ENCODE measurements at places on chromosomes 16 and 17.

GRCh38 chr17:20991276-20992037 is 51.4 kb downstream of the USP22 start:
- no peak for DNase-seq

- no peak for DNase-seq
Observed at GRCh38 chr16:72852421-72852820, 195.5 kb downstream of the ZFHX3 start.

- peak; percentile 6 for DNase-seq
Observed at GRCh38 chr17:58756246-58757161, 850 bp downstream of the PPM1E start.

GRCh38 chr16:69417520-69418199 is 6.8 kb upstream of the CYB5B start:
- no peak for DNase-seq

GRCh38 chr17:45579529-45580495 is 89.3 kb upstream of the PLEKHM1 start:
- DNase-seq, result no peak

DNA sequence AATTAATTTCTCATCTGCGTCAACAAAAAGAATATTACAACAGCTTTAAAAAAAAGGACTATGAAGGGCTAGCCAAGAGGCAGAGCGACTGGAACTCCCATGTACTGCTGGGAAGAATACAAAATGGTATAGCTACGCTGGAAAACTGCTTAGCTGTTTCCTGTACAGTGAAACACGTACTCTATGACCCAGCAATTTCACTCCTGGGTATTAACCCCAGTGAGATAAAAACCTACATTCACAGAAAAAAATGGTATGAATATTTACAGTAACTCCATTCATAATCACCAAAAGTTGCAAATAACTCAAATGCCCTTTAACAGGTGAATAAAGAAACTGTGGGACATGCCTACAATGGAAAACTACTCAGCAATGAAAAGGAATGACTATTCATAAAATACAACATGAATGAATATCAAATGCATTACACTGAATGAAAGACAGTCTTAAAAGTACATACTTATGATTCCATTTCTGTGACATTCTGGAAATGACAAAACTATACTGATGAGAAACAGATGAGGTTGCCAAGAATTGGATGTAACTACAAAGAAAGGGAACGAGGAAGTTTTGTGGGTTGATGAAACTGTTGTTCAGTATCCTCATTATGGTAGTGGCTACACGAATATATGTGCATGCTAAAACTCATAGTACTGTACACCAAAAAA is 27.6 kb downstream of the CMTM4 start:
- DNase-seq, result no peak

DNA sequence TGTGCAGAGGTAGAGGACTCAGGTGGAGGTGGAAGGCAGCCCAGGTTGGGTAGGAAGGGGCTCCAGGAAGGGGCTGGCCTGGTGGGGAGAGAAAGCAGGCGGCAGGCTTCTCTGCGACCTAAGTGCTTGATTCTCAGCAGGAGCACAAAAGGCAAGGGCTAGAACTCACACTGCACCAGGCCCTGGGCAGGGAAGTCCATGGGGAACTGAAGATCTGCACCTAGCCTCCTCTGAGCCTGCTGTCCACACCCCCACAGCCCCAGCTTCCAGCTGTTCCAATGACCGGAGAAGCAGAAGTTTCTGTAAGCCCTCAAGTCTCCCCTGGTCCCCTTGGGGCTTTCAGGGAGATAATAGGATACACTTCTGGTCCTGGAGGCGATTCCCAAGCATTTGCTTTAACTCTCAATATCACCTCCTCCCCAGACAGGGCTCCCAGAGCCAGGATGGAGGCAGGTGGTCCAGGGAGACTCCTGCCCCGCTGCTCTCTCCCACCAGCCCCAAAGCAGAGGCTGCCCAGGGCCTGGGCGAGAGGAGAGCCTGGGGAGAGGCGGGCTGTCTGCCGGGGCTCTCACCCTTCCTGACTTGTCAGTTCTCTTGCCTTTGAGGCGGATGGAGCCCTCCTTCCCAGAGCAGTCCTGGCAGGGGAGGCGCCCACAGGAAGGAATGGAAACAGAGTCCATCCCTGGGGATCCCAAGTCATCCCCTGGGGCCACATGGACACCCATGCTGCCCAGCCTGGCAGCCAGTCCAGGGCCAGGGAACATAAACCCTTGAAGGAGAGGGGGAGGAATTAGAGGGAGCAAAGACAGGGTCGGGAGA is 126.0 kb downstream of the RBFOX3 start:
- no peak for DNase-seq

DNA sequence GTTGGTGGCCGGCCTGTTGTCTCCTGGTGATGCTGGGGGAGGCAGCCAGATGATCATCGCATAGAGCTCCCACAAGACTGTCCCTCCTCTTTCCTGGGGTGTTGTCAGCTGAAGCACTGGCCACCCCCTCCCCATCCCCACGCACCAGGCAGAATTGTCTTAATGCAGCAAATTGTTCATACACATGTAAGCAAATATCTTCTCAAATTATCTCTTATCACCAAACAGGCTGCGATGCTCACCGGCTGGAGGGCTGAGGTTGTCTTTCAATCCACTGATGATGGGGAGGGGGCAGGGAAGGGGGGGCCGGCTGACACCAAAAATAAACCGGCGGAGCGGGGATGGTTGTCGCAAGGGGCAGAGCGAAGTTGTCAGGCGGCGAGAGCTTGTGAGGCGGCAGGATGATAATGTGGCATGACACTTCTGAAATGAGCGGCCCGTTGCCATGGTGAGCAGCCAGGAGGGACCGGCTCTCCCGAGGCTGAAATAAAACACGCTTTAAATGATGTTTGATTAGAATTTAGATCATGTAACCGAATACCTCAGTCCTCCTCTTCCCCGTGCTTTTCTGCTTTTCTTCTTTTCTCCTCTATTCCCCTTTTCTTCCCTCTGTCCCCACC is 59.8 kb downstream of the MRM1 start:
- no peak for DNase-seq

DNA sequence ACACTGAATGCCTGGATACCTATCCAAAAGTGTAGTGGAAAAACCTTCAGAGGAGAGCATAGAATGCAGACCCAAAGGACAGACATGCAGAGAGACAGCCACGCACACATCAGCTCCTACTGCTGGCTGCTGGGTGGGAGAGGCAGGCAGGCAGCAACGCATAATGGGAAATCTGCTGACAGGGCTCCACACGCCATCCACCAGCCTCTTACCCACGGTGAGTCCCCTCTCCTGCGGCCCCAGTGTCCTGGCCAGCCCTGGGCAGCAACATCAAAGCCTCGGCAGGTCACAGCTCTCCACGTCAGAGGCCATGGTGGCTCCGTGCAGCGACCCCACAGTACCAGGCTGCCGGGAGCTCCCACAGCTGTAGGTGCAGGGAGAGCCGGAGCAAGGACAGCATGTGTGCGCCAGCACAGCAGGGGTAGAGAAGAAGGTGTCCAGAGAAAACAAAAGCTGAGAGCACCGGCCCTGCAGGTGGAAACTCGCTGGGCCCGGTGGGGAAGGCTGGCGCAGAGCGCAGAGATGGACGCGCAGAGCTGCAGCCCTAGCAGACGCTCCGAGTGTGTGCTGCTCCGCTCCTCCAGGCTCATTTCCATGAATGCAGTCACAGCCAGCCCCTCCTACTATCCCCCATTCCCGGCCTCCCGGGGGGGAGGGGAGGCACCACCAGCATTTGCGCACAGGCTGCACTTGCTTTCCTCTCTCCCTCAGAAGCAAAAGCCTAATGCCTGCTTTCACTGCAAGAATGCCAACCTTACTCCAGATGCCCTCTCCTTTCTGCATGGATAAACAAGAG is 58.9 kb downstream of the CYTH1 start:
- no peak for DNase-seq

DNA sequence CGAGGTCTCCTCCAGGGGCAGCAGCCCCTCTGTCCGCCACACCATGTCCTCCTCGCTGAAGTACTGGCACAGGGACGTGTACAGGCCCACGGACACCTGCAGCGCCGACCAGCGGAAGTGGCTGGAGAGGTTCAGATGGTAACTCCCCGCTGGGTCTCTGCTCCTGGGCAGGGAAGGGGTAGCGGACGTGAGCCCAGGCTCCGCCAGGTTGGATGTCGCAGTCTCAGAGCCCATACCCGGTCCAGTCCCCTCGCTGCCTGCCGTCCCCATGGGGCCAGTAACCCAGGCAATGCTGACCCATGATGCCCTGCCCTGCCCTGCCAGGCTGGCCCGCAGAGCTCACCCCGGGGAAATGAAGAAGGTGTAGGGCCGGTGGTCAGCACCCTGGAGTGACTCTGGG is 33.2 kb downstream of the PKD1 start:
- no peak for DNase-seq

DNA sequence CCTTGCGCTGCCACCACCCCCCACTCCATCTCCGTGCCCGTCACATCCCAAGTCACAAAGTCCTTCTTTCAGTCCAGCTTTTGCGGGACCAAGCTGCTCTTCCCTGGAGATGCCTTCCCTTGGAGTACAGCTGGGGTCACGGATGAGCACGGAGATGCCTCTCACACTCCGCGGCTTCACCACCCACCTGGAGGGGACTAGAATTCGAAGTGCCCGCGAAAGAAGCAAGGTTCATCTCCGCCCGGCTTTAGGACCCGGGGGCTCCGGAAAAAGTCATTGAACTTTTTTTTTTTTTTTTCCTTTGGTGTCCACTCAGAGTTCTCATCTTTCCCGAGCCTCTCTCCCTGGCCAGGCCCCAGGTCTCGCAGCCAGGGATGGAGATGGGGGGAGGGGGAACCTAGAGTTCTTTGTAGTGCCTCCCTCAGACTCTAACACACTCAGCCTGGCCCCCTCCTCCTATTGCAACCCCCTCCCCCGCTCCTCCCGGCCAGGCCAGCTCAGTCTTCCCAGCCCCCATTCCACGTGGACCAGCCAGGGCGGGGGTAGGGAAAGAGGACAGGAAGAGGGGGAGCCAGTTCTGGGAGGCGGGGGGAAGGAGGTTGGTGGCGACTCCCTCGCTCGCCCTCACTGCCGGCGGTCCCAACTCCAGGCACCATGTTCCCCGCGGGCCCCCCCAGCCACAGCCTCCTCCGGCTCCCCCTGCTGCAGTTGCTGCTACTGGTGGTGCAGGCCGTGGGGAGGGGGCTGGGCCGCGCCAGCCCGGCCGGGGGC is at the start of gene FKBP10:
Gene FKBP10 (plus strand): TSS at position 624 of the 771 bp plus-strand sequence. CDS start 31 bp downstream, at position 655.
- DNase-seq, result no peak

DNA sequence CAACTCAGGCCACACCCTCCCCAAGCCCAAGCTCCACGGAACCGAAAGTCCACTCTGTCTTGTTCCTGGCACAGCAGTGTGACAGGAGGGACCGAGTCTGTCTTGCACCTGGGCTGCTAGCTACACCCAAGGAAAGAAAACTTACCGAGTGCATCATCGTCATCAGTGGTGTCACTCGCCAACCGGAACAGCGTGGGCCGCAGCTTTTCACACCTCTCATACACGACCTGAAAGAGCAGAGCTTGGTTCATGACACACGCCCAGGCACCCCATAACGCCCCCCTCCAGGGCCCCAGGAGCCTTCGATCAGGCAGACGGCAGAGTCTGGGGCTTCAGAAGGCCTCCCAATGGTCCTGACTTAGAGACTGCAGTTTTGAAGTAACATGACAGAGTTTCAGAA is 27.5 kb downstream of the GGA2 start:
- no peak for DNase-seq

- no peak for DNase-seq
Observed at GRCh38 chr17:9676820-9677310, 31.5 kb downstream of the USP43 start.

DNA sequence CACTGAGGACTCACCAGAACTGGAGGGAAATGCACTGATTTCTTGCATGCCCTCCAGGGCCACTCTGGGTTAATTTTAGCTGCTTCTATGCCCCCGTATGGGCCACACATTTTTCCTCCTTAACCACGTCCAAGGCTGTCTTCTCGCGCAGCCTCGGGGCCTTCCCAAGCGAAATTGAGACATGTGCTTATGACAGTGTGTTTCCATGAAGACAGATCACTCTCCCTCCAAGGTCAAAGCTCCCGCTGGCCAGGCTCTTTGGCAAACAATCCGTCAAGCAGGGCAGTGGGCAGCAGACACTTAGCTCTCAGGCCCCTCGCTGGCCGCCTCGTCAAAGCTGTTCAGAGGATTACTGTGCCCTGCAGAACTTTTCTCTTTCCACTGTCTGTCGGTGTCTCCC is 243.0 kb upstream of the N4BP1 start:
- no peak for DNase-seq

DNA sequence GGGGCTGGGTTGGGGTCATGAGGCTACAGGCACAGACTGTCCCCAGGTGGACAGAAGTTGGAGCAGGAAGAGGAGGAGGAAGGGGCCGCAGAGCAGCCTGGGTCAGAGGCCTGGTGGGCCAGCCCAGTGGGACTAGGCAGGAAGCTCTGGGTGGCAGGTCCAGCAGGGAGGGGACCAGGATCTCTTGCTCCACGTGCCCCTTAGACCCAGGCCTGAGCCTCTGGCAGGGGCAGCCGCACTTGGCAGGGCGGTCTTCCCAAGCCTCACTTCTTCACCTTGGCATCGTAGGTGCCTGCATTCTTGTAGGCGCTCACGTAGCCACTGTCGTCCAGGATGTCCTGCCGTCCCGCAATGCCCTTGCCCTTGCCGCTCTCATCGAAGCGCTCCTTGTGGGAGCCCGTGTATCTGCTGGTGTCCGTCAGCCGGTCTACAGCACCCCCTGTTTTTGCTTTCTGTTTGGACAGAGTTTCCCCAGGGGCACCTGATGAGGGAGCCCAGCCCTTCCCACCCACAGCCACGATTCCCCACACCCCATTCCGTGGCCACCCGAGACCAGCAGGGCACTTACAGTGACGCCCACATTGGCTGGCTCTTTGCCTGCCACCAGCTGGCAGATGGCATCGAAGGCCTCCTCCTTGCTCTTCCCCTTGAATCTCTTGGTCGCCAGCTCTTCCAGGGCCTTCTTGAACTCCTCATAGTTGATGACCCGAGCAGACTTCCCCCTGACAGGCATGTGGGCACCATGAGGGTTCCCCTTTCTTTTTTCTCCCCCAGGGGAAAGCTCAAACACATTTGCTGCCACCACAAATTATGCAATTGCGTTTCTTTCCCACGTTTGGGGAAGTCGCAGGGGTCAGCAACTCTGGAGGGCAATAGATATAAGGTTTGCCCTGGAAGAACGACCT is 3.1 kb downstream of the TPPP3 start:
- no peak for DNase-seq

DNA sequence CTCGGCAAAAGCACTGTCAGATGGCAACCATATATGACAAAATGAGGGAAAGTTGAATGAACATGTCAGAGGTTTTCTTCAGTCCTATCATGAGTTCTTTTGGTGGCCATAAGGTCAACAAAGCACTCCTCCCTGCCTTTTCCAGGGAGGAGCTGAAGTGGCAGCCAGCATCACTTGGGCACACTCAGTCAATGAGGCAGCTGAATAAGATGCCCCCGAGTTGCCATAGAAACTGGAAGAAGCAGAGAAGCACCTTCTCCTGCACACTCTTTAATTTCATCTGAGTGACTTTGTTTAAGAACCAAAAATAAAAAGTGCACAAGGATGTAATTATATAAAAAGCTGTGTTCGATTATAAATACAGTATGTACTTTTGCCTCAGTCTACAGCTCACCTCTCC is 16.0 kb downstream of the KCNJ2 start:
- DNase-seq, result no peak

DNA sequence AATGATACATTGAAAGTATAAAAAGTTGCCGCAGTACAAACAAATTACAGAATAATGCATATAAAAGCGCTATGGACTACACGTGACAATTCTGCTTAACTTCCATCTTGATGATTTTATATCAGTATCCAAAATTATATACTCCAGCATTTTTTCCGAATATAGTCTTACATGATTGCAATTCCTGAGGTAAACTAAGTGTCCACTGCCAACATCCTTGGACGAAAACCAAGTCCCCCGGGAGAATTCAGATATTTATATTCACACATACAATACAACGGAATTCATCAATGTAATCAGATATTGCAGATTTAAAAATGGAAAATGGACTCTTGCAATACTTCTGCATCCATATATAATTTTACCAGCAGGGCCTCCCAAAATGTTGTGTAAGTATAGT is 8.9 kb upstream of the MYH11 start:
- DNase-seq, result no peak
